Activated T-helper 1 cell treated with anti-CD3 and anti-CD28 coated beads, Interleukin-12 subunit alpha, Interleukin-12 subunit beta, Interleukin-2, Interleukin-4 antibody, amounts not matched to agents 30 ng/mL and 10 ng/mL and 1 ng/mL, durations not matched to agents 14 hours and 24 hours and 36 hours (primary cell): ENCODE measurements at places on chromosomes 13 and 19. TPM values are rescaled to one million over a fixed set of nuclear protein-coding genes. Genes with fewer than 3 reads are reported as not detected.

DNA sequence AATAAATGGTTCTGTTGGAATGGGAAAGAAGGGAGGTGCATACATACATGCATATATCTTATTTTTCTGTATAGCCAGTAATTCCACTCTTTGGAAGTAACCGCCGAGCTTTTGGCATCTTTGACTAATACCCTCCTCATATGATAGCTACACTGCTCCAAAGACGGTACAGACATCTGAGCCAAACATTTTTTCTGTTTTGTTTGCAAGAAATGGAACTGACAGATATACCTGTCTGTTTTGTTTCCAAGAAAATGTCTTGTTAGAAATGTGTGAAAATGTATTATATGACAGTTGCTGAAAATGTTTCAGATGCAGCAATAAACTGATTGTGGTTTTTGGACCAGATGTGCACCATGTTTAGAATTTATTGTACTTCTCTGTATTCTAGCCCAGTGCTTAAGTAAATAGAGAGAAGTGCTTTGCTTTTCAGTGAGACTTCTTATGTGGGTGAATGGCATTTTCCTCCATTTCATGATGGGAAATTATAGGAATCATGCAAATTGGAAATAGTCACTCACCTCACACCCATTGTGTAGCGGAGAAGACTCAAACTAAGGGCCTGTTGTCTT lies 396.9 kb downstream of the KCNRG start:
- H3K27ac ChIP-seq, result no peak overlapping the region
- H3K36me3 ChIP-seq, result no peaks in the 10 kb centered on the region
- DNase-seq, result no peak
- H3K4me1 ChIP-seq, result peaks cover 5% of the 10 kb centered on the region

The DDX39A gene
- 273 and 287 TPM in 2 replicates for total RNA-seq

DNA sequence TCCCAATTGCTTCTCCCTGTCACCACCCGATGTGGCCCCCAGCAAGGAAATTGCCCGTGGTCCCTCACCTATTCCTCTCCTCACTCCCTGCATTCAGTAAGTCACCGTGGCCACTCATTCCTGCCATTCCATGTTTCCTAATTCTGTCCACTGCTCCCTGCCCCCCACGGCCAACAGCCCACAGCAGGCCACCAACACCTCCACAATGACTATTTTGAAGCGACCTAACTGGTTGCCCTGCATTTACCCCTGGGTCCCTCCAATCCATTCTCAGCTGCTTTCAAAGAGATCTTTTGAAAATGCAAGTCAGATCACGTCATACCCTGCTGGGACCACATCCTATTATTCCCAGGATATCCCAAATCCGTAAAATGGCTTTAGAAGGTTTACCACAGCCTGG lies 210.4 kb downstream of the DCLK1 start:
- DNase-seq, result no peak
- H3K4me1 ChIP-seq, result no peaks in the 10 kb centered on the region
- no peak overlapping the region for H3K27ac ChIP-seq
- no peaks in the 10 kb centered on the region for H3K27me3 ChIP-seq

GRCh38 chr19:31041461-31041860 lies 307.8 kb downstream of the TSHZ3 start:
- H3K36me3 ChIP-seq, result no peaks in the 10 kb centered on the region
- H3K4me1 ChIP-seq, result no peaks in the 10 kb centered on the region
- no peak for DNase-seq
- no peak overlapping the region for H3K4me3 ChIP-seq
- H3K27me3 ChIP-seq, result peaks cover 3% of the 10 kb centered on the region

The CACTIN gene
- 37.2 and 40.8 TPM in 2 replicates for total RNA-seq

- H3K36me3 ChIP-seq, result no peaks in the 10 kb centered on the region
- H3K27ac ChIP-seq, result no peak overlapping the region
- peak overlapping the region; percentile 59 for H3K4me3 ChIP-seq
- no peak for DNase-seq
- H3K4me1 ChIP-seq, result no peaks in the 10 kb centered on the region
Observed at GRCh38 chr19:18896421-18896841, 473 bp upstream of the CERS1 start.

The C13orf46 gene
- total RNA-seq, result 0.83 and 0.91 TPM in 2 replicates

GRCh38 chr13:20157151-20157796 lies 3.6 kb downstream of the GJA3 start:
- peaks cover 17% of the 10 kb centered on the region for H3K4me1 ChIP-seq
- H3K27ac ChIP-seq, result no peak overlapping the region
- peaks cover 2% of the 10 kb centered on the region for H3K36me3 ChIP-seq

DNA sequence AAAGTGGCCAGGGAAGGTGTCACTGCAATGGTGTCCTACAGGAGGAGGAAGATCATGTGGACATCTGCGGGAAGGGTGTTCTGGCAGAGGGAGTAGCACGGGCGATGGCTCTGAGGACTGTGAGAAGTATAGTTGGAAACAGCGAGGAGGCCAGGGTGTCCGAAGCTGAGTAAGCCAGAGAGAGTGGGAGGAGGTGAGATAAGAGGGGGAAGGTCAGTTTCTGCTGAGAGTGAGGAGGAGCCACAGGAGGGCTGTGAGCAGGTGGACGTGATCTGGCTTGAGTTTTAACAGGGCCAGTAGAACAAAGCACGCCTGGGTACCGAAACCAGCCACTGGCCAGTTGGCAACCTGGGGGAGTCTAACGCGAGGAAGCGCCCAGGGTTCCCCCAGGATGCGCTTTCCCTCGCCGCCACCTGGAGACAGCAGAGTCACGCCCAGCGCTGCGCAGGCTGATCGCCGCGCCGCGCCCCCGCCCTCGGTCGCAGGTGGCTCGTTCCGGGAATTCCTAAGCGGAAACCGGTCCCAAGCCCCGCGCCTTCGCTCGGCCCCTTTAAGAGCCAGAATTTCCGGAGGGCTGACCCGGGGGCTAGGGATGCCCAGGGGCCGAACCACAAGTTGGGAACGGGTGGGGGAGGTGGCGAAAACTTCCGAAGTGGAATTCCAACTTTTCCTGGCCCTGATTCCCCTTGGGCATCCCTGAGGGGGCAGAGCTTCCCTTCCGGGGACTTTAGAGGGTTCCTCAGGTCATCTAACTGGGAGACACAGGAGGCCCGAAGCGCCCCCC lies 1.1 kb upstream of the LSR start:
- peaks cover 27% of the 10 kb centered on the region for H3K27me3 ChIP-seq
- peaks cover 18% of the 10 kb centered on the region for H3K4me1 ChIP-seq
- H3K36me3 ChIP-seq, result peaks cover 2% of the 10 kb centered on the region

The ATP12A gene
- 0.16 and 0.20 TPM in 2 replicates for total RNA-seq

The KANK3 gene
- 0.86 and 1.4 TPM in 2 replicates for total RNA-seq

GRCh38 chr19:51724543-51724942 lies 752 bp upstream of the HAS1 start:
- DNase-seq, result no peak
- H3K27ac ChIP-seq, result no peak overlapping the region
- no peaks in the 10 kb centered on the region for H3K36me3 ChIP-seq
- no peak overlapping the region for H3K4me3 ChIP-seq
- no peaks in the 10 kb centered on the region for H3K4me1 ChIP-seq
- peaks cover 9% of the 10 kb centered on the region for H3K27me3 ChIP-seq

GRCh38 chr19:33712268-33712667 lies 84.4 kb upstream of the KCTD15 start:
- no peak overlapping the region for H3K4me3 ChIP-seq
- DNase-seq, result no peak
- H3K27me3 ChIP-seq, result no peaks in the 10 kb centered on the region

GRCh38 chr13:23377983-23378632 lies 55.4 kb downstream of the SACS start:
- peak overlapping the region; percentile 57 for H3K27ac ChIP-seq
- H3K27me3 ChIP-seq, result peaks cover 7% of the 10 kb centered on the region
- H3K4me3 ChIP-seq, result peak overlapping the region; percentile 9

The CEACAM7 gene
- not detected in 2 replicates for total RNA-seq

The SMG9 gene
- 86.6 and 89.2 TPM in 2 replicates for total RNA-seq

The PSG2 gene
- not detected in 2 replicates for total RNA-seq

The COL4A2 gene
- 0.10 TPM in 1 of 2 replicates, not detected in the other for total RNA-seq

GRCh38 chr13:109998684-109999533 lies 212.5 kb upstream of the IRS2 start:
- H3K27ac ChIP-seq, result no peak overlapping the region
- no peak for DNase-seq
- no peaks in the 10 kb centered on the region for H3K36me3 ChIP-seq
- no peak overlapping the region for H3K4me3 ChIP-seq

- no peak overlapping the region for H3K4me3 ChIP-seq
- H3K36me3 ChIP-seq, result no peaks in the 10 kb centered on the region
- no peak for DNase-seq
- H3K4me1 ChIP-seq, result no peaks in the 10 kb centered on the region
Observed at GRCh38 chr13:98286799-98287198, 109.7 kb upstream of the RNF113B start.

The ZNF653 gene
- 19.9 and 23.1 TPM in 2 replicates for total RNA-seq

The ZNF665 gene
- 1.6 and 2.6 TPM in 2 replicates for total RNA-seq

The GPR18 gene
- total RNA-seq, result 12.0 and 15.9 TPM in 2 replicates

DNA sequence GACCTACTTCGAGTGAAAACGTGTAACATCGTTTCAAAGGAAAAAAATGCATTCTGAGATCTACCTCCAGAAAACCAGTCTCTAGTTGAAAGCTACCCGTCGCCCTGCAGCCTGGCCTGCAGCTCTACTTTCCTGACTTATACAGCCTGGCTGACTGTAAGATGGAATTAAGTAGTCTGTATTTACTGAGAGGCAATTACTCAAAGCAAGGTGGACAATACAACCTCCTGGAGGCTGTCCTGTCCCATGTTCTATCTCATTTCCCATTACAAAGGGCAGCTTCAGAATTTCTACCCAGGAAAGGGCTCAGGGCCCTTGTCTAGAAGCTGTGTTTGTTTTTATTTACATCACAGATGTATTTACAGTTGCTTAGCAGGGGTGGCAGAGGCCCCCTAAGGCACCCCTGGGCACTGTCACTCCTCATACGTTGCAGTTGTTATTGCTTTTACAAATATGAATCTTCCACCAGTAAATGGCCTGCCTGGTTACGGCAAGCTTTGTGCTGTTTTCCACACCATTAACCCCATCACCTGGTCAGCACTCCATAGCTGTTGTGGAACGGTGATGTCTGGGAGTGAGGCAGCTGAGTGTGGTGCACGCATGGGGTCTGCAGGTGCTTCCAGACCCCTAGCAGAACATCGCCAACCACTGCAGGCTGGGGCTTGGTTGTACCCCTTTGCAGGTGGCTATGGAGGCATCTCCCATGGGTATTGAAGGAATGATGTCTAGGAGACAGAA lies 46.3 kb upstream of the MTIF3 start:
- peaks cover 3% of the 10 kb centered on the region for H3K27me3 ChIP-seq
- no peak overlapping the region for H3K27ac ChIP-seq
- H3K4me1 ChIP-seq, result no peaks in the 10 kb centered on the region
- H3K4me3 ChIP-seq, result no peak overlapping the region
- H3K36me3 ChIP-seq, result no peaks in the 10 kb centered on the region

- no peaks in the 10 kb centered on the region for H3K4me1 ChIP-seq
- H3K4me3 ChIP-seq, result no peak overlapping the region
- no peaks in the 10 kb centered on the region for H3K27me3 ChIP-seq
- no peaks in the 10 kb centered on the region for H3K36me3 ChIP-seq
Observed at GRCh38 chr13:105672881-105673280, 862.6 kb downstream of the EFNB2 start.

DNA sequence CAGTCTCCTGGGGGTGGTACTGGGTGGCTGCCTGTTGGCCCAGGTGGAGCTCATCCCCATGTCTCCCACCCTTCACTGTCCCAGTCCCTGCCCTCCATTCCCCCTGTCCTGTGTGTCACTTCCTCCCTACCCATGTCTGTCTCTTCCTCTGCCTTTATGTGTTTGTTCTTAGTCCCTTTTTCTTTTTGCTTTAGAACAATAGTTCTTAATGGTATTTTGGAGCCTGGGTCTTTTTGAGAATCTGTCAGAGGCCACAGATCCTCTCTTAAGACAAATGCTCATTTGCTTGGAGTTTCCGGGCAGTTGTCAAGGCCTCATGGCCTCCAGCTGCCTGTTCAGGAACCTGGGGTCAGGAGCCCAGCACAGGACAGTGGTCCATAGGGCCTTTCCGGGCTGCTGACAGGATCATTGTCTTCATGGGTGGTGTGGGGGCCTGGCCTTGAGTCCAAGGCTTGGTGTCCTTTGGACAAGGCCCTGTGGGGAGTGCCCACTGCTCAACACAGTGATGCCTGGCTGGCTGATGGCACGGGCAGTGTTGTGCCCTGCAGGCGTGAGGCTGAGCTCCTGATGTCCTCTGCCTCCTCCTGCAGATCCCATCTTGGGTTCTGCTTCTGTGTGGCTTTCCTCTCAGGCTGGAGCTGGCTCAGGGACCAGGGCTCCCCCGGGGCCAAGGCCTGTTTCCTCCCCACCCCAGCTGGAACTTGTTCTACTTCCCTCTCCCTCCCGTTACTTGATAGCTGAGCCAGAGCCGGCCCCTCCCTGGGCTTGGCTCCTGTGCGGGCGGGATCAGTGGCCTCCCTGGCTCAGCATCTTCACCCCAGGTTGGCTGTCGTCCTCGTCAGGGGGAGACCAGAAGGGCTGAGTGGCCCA lies 3.5 kb downstream of the EGLN2 start:
- peaks cover 39% of the 10 kb centered on the region for H3K36me3 ChIP-seq
- peak overlapping the region; percentile 98 for H3K27ac ChIP-seq
- no peak for DNase-seq
- H3K4me3 ChIP-seq, result peak overlapping the region; percentile 97
- H3K4me1 ChIP-seq, result peaks cover 87% of the 10 kb centered on the region
- no peaks in the 10 kb centered on the region for H3K27me3 ChIP-seq
